ENCODE measurements at places on chromosomes 16 and 17. TPM values are rescaled to one million over a fixed set of nuclear protein-coding genes. Genes with fewer than 3 reads are reported as not detected.

The PDILT gene
- not detected for total RNA-seq

The HOXB8 gene
- not detected for total RNA-seq

The SLC47A1 gene
- total RNA-seq = 1.5 TPM

The CLEC18B gene
- 0.33 TPM for total RNA-seq

The FBXL16 gene
- total RNA-seq = 0.37 TPM

The NPIPB13 gene
- total RNA-seq = 0.75 TPM

The C16orf96 gene
- not detected for total RNA-seq

The ABCC12 gene
- total RNA-seq = not detected

The STXBP4 gene
- 13.9 TPM for total RNA-seq

The TEKT5 gene
- not detected for total RNA-seq

The SLFN12 gene
- total RNA-seq = 20.3 TPM

The ODF4 gene
- total RNA-seq = not detected

The TPSG1 gene
- total RNA-seq = not detected

The CACNG1 gene
- total RNA-seq = not detected

The CDC27 gene
- 161 TPM for total RNA-seq

The LASP1 gene
- total RNA-seq = 104 TPM

The PIMREG gene
- total RNA-seq = 52.6 TPM

The TLK2 gene
- 81.3 TPM for total RNA-seq

The PLLP gene
- 0.12 TPM for total RNA-seq

The PLSCR3 gene
- total RNA-seq = 20.5 TPM

The MARVELD3 gene
- not detected for total RNA-seq

The C17orf107 gene
- 8.2 TPM for total RNA-seq

The STH gene
- total RNA-seq = not detected

The HS3ST3A1 gene
- 47.7 TPM for total RNA-seq

The ITGB4 gene
- under 0.01 TPM for total RNA-seq

The CPNE7 gene
- total RNA-seq = 27.7 TPM

The CHST4 gene
- total RNA-seq = not detected

The PPL gene
- 0.75 TPM for total RNA-seq

The UTP4 gene
- total RNA-seq = 22.9 TPM

The FBXO39 gene
- 0.33 TPM for total RNA-seq
